Posterior cingulate gyrus (tissue), 11 donors: ENCODE measurements at places on chromosomes 3 and 15.

- no peak for DNase-seq
Measured at GRCh38 chr3:71791634-71792033, 6.7 kb upstream of the PROK2 start.

DNA sequence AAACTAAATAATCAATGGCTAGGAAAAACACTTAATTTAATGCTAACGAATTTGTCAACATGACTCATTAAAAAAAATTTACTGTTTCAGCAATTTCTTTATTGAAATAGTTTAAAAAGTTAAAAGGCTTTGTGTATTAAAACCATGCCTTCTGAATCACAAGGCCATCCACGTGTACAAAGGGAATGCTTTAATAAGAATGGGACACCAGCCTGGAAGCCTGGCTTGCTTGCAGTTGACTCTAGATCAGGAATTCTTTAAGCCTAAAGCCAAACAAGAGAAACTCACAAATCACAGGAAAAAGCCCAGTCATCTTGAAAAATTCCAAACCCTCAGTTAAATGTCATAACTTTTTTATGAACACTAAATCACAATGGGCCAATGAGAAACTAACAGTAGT is 137.6 kb downstream of the PEAK1 start:
- no peak for DNase-seq

DNA sequence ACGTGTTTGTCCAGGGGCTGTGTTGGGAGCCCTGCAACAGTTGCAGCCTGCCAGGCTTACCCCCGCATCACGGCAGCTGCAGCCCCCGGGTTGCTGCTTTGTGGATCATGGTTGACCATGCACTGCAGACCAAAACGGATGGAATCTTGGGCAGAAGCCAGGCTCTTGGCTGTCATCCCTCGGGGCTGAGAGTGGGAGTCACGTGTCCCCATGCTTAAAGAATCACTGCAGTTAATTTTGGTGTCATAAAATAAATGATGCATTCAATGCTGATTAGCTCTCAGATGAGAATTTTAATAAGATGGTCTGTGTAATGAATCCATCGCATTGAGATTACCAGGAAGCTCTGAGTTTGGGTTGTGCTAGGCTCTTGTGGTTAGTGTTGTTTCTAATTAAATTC is 115.6 kb downstream of the CHDH start:
- DNase-seq = peak; percentile 42

DNA sequence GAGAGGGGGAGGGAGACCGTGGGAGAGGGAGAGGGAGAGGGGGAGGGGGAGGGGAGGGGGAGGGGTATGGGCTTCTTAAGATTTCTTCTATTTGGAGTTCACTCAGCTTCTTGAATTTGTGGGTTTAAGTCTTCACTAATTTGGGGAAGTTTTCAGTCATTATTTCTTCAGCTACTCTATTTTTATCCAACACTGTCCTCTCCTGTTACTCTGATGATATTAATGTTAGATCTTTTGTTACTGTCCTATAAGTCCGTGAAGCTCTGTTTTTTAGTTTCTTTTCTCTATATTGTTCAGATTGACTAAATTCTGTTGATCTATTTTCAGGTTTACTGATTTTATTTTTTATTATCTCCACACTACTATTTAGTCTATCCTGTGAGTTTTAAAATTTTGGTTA is 351.5 kb upstream of the TPM1 start:
- no peak for DNase-seq

DNA sequence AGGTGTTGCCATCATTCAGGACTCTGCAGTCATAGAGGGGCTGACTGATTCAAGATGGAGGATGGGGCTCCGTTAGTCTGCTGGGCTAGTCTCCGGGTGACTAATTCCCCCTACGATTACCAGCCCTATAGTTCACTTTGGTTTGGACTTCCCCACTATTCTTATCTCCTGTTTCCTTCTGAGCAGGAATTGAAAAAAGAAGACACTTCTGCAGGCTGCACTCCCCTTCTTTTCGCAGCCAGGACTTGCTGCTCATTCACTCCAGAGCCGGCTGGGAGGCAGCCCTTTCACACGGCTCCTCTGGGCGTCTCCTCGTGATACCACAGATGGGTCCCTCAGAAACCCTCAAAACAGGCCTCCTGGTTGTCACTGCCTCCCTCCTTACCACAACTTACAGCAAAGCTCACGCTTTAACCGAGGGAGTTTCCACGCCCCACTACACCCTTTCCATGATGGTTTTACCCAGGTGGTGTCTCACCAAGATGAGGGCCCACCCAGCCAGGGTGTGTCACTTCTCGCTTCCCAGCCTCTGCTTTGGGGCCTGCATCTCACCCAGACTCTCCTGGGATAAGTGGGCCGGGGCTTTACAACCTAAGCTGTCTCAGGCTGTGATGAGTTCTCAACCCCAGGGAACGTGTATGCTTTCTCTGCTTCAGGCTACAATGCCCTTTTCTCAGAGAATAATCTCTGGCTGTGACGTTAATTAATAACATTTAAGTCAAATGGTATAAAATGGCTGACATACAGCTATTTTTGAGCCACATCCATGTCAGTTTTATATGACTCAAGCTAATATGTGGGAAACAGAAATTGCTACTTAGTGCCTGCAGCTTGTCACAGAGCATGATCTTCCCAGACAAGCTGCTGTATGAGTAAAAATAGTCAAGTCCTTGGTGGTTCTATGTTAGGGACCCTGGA is 11.9 kb downstream of the CX3CR1 start:
- DNase-seq = no peak

GRCh38 chr15:99992611-99993231 is 259.5 kb upstream of the LYSMD4 start:
- DNase-seq = no peak
